Thoracic aorta endothelial cell (primary cell): ENCODE measurements at places on chromosomes 11 and 22. TPM values are rescaled to one million over a fixed set of nuclear protein-coding genes. Genes with fewer than 3 reads are reported as not detected.

NCF4 gene
- not detected in 2 replicates for total RNA-seq

CHEK1 gene
- total RNA-seq = 58.9 and 82.5 TPM in 2 replicates

UBXN1 gene
- 96.7 and 129 TPM in 2 replicates for total RNA-seq

ALX4 gene
- not detected in 2 replicates for total RNA-seq

GLB1L3 gene
- not detected in 2 replicates for total RNA-seq

SERHL2 gene
- 1.3 and 1.4 TPM in 2 replicates for total RNA-seq

SLC29A2 gene
- total RNA-seq = 0.27 and 1.0 TPM in 2 replicates

ADM2 gene
- total RNA-seq = 0.36 and 0.40 TPM in 2 replicates

KRTAP5-9 gene
- not detected in 2 replicates for total RNA-seq

JAM3 gene
- 126 and 148 TPM in 2 replicates for total RNA-seq

CCDC85B gene
- total RNA-seq = 78.2 and 108 TPM in 2 replicates
